Activated T-helper 1 cell treated with anti-CD3 and anti-CD28 coated beads, Interleukin-12 subunit alpha, Interleukin-12 subunit beta, Interleukin-2, Interleukin-4 antibody, amounts not matched to agents 30 ng/mL and 10 ng/mL and 1 ng/mL, durations not matched to agents 14 hours and 24 hours and 36 hours (primary cell): ENCODE measurements at places on chromosomes 5 and 9. TPM values are rescaled to one million over a fixed set of nuclear protein-coding genes. Genes with fewer than 3 reads are reported as not detected.

The NIPAL4 gene
- 2.2 and 2.3 TPM in 2 replicates for total RNA-seq

The FAM221B gene
- total RNA-seq, result not detected in 2 replicates

The HSPB3 gene
- not detected in 2 replicates for total RNA-seq

The SPAG8 gene
- 0.66 and 1.0 TPM in 2 replicates for total RNA-seq

The PCDHA11 gene
- not detected in 2 replicates for total RNA-seq

The C9orf153 gene
- total RNA-seq, result 0.34 TPM in 1 of 2 replicates, not detected in the other

The LCN1 gene
- not detected in 2 replicates for total RNA-seq

The PCDHGB6 gene
- total RNA-seq, result 0.12 and 0.18 TPM in 2 replicates

The SLC25A48 gene
- total RNA-seq, result not detected in 2 replicates
